ENCODE measurements at places on chromosomes 11 and 22.

DNA sequence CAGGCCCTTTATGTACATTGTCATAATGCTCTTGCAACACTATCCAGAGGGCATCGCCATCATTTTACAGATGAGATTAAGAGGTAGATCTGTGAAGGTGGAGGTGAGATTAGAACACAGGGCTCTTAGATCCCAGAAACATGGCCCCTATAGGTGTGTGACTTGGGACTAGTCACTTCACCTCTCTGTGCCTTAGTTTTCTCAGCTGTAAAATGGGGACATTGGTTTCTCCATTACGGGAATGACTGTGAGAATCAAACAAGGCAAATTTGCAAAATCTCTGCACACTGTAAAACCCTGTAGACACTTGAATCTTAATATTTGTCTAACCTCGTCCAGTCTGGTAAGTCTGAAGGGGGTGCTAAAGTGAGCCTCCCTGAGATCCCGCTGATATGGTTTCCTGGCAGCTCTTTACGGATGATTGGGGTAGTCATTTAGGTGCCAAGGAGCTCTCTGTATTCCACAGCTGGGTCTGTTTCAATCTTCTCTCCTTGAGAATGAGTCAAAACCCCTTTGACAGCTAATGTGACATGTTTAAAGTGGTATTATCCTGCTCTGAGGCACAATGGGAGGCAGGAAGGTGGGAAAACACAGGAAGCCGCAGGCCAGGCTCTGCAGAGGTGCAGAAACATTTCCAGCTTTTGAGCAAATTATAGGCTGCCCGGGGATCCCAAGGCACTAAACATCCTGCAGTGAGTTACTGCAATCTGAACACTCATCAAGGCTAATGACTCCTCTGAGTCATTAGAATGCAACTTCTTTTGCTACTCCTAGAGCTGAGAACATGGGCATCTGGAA is 140.8 kb downstream of the CCDC81 start:
- DNase-seq = peak; percentile 46

GRCh38 chr11:10982704-10983510 is 125.1 kb upstream of the ZBED5 start:
- DNase-seq = no peak

DNA sequence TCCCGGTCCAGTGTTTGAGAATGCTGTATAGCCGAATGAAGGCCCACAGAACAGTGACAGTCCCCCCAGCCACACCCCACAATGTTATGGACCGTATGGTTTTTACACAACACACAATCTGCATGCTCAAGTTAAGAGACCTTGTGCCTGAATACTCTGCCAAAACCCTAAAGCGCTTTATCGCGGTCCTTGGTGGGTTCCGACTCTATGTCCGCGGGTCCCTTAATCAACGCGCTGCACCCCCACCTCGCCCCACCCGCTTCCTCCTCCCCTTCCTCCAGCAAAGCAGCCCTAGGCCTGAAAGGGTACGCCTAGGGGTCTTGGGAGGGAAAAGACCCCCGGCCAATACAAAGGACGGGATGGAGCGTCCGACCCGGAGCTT is 442 bp downstream of the COPB1 start:
- no peak for DNase-seq

- no peak for DNase-seq
Observed at GRCh38 chr22:49768951-49769690, 58.6 kb downstream of the BRD1 start.

GRCh38 chr11:10076458-10077141 is 217.4 kb downstream of the SBF2 start:
- DNase-seq = peak; percentile 6

GRCh38 chr11:73463359-73463758 is 87.2 kb downstream of the RELT start:
- DNase-seq = peak; percentile 86

GRCh38 chr11:102572554-102573220 is 42.1 kb upstream of the MMP7 start:
- DNase-seq = no peak

DNA sequence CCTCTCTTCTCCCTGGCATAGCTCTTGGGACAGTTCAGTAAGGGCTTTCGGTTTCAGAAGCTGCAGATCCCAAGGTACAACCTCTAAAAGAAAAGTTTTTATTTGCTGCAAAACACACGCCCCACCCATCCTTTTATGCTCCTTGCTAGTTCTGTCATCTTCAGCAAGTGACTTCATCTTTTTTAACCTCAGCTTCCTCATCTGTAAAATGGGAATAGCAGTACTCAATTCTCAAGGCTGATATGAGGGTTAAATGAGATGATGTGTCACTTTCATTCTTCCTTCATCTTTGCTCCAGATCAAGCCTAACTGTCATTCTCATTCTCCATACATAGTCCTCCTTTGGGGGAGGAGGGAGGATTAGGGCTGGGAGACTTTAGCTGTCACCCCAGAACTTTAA is 90.0 kb upstream of the ALX4 start:
- no peak for DNase-seq

GRCh38 chr11:108727665-108728064 is 62.8 kb downstream of the DDX10 start:
- no peak for DNase-seq

DNA sequence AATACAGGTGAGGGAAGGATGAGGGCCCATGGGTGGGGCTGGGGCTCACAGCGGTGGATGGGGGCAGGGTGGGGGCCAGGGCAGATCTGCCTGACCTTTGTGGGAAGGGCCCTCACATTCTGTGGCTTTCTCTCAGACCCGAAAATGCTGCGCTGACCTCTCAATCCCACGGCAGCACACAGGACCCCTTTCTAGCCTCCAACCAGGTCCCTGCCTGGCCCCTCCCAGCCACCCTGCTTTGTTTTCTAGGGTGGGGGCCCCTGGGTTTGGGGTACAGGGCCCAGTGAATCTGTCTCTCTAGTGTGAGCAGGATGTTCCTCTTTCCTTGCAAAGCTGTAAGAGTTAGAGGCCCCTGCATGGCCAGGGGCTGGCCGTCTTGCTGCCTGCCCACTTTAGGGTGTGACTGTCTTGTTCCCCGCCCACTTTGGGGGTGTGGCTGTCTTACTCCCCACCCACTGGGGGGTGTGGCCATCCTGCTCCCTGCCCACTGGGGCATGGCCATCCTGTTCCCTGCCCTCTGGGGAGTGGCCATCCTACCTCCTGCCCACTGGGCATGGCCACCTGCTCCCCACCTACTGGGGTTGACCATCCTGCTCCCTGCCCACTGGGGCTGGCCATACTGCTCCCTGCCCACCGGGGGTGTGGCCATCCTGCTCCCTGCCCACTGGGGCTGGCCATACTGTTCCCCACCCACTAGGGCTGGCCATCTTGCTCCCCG is 11.5 kb downstream of the PARVG start:
- peak; percentile 2 for DNase-seq

DNA sequence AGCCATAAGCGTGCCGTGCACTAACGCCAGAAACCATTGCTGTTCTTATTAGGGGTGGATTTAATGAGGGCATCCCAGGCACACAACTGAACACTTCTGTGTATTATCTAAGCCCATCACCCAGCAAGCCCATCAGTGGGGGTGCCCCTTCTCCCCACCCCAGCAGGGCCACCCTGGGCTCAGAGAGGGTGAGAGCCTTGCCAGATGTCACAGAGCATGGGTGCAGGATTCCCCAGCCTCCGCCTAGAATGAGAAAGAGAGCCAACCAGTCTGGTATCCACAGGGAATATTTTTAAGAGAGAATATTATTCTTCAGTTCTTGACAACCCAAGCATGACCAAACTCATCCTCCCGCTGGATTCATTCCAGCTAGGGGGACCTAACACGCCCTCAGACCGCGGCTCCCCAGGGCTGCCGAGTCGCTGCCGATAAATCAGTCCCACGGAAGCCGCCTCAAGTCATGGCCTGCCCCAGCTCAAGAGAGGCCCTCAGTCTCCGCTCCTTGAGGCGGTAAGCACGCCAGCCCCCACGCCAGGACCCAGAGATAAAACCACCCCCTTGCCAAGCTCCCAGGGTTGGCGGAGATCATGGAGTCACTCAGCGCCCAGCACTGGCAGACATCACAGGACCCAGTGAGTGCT is 47.2 kb downstream of the MN1 start:
- DNase-seq = no peak

GRCh38 chr11:130571947-130572584 is 123.6 kb downstream of the ADAMTS15 start:
- DNase-seq = no peak

- no peak for DNase-seq
Observed at GRCh38 chr11:122307476-122308035, 191.5 kb upstream of the BLID start.

GRCh38 chr22:23401910-23402274 is 178.2 kb downstream of the IGLL1 start:
- no peak for DNase-seq

GRCh38 chr11:23278121-23278520 is 417.8 kb upstream of the CCDC179 start:
- DNase-seq = peak; percentile 9

GRCh38 chr22:19710769-19711106 is 3.6 kb upstream of the SEPTIN5 start:
- no peak for DNase-seq

DNA sequence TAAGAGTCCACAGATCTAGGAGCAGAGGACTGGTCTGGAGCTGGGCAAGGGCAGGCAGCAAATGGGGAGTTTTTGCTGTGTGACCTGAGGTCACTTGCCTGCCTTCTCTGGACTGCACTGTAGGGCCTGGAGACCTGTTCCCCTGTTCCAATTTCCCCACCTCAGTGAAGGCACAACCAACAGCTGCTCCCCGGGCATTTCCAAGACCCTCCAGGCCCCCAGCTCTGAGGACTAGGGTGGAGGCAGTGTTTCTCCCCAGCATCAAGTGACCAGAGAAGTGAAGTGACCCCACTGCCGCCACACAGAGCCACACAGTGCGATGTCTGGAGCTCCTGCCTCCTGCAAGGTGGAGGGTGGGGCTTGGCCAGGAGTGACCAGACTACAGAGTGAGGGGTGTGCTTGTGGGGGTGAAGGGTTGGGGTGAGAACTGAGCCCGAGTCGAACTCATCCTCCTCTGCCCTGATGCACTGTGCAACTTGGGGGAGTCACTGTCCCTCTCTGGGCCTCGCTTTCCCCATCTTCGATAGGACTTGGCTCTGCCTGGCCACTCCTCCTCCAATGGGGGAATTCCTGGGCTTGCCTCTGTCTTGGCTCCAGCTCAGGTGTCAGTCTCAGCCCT is 21.6 kb downstream of the P2RY2 start:
- no peak for DNase-seq

DNA sequence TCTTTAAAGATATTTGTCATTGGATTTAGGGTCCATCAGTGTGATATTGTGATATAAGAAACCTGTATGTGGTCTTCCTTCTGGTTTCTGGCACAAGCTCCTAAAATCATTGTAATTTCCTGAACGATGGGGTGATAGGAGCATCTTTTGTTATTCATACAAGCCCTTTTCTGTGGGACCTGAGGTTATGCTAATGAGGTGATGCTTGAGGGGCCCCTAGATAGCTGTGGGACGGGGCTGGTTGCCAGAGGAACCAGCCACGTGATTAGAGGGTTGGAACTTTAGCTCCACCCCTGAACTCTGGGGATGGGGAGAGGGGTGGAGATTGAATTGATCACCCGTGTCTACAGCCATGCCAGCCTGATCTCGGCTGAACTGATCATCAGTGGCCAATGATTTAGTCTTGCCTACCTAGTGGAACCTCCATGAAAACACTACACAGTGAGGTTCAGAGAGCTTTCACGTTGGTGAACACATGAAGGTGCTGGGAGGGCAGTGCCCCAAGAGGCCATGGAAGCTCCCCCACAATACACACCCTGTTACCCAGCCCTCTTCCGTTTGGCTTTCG is 62.8 kb downstream of the BCR start:
- no peak for DNase-seq

DNA sequence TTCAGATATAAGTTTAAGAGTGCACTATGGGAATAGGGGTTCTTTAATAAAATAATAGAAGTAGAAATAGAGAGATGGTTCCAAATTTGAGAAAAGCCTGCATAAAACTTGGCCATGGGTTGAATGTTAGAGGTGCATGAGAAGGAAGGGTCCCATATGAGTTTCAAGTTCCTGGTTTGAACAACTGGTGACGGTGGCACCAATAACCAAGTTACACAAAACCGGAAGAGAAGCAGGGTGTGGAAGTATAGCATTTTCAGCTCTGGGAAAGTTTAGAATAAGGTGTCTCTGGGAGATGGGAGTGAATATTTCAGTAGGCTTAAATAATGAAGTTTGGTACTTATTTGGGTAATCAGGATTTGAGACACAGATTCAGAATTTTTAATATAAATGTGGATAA is 2.4 kb downstream of the CASP1 start:
- no peak for DNase-seq

GRCh38 chr11:46676436-46677158 is 23.8 kb downstream of the ARHGAP1 start:
- DNase-seq = no peak

GRCh38 chr11:13880634-13881033 is 81.9 kb upstream of the SPON1 start:
- no peak for DNase-seq

GRCh38 chr11:72606748-72607468 is 67.3 kb downstream of the PDE2A start:
- DNase-seq = no peak

- no peak for DNase-seq
Observed at GRCh38 chr11:107249054-107249453, 208.6 kb downstream of the CWF19L2 start.

DNA sequence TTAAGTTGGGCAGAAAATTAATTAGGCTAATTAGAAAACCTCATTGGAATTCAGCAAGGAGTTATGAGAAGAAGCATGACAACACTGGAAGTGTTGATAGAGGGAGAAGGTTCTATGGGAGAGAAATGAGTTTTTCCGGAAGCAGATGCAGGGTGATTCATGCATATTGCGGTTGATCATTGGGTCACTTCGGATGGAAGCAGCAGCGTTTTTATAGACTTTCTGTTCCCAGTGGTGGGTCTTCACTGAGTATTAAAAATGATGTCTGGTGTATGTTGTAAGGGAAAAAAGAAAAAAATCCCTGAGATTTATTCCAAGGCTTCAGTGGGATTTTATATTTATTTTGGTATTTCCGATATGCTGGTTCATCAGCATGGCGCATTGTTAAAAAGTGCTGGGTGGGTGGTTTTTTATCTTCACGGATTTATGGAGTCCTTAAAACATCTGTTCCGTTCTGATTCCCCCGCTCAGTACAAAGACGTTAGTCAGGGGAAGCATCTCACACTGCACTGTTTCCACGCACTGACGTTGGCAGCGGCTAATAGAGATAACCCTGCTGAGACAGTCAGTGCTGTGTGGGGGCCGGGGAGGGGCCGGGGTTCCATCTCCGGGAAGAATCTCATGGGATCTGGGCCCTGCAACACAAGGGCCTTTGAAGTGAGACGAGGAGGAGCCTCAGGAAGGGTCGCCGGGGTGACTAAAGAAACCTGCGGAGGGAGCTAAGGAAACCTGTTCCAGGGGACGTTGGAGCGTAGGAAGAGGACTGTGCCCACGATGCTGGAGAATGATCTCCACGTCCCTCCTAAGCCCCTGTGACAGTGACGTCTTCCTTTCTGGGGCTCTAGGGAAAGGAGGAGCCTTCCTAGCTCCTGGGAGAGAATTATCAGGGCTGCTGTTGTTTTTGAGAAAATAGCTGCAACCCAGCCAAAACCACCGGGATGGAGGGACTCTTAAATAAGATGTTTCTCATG is 390.0 kb downstream of the NTM start:
- peak; percentile 96 for DNase-seq

GRCh38 chr11:60318726-60319125 is 8.3 kb upstream of the MS4A6E start:
- DNase-seq = no peak
